Heart right ventricle (tissue), 16 donors: ENCODE measurements at places on chromosomes 5 and 9. TPM values are rescaled to one million over a fixed set of nuclear protein-coding genes. Genes with fewer than 3 reads are reported as not detected.

DNA sequence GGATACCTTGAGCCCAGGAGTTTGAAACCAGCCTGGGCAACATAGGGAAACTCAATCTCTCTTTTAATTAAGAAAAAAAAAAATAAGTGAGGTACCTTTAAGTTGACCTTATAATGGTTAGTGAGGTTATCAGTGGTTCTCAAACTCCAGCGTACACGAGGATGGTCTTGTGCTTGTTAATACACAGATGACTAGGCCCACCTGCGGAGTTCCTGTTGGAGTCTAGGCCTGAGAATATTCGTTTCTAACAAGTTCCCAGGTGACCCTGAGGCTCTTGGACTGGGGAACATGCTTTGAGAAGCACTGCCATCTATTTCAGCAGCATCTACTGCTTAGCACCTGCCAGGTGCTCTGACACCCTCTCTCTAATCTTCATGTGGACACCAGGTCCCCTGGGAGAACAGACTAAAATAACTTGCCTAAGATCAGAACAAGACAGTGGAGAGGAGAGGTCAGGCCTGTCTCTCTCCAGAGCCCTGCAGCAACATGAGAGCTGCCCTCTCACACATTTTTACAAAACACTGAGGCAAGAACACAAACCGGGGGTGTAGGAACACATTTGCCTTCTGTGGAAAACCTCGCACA lies 24.6 kb downstream of the TLE1 start:
- no peak for DNase-seq

DNA sequence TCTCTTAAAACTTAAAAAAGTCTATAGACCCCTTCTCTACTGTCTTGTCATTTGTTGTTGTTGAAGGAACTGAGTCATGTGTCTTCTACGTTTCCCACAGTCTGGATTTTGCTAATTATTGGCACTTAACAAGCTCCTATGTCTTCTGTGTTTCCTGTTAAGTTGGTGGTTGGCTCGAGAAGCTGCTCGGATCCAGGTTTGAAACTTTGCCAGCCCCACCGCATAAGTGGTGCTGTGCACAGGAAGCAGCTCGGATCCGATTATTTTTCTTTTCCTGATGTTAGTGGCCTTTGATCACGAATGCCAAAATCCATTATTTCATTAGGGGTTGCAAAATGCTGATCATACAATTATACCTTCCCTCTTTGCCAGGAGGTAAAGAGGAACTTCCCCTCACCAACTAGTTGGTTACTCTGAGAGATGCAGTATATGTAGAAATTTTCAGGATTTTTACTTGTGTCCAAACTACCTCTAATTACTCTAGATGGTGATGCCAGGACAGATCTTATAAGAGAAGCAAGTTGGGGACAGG lies 186.5 kb downstream of the NSG2 start:
- DNase-seq = no peak

SLC6A19 gene
- not detected for polyA plus RNA-seq

PCDHA7 gene
- polyA plus RNA-seq = not detected

DNA sequence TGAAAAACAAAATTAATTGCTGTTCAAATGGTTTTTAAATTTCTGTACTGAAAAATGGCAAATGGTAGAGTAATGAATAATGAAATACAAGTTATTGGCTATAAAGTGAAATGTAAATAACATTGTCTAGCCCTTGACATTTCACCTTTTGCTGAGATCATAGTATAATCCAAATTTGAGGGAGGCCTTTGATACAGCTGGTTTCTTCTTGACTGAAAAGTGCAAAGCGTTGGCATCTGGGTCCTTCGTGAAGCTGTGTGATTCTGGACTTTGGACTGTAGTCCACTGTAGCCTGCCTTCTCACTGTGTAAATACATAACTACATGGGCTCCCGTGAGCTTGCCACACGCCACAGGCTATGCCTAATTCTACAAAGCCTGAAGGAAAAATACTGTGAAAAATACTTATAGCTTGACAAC lies 52.3 kb downstream of the ARHGEF28 start:
- no peak for DNase-seq
